ENCODE measurements at places on chromosomes 16 and 17.

DNA sequence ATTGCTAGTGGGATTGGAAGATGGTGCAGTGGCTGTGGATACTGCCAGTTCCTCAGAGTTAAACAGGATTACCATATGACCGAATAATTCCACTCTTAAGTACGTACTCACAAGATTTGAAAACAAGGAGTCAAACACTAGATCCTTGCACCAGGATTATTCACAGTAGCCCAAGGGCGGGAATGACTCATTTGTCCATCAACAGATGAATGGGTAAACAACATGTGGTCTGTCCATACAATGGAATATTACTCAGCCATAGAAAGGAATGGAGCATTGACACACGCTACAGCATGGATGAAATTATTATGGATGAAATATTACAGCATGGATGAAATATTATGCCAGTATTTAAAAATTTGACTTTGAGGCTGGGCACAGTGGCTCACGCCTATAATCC lies 9.1 kb upstream of the MAPK8IP3 start:
- no peak for DNase-seq

DNA sequence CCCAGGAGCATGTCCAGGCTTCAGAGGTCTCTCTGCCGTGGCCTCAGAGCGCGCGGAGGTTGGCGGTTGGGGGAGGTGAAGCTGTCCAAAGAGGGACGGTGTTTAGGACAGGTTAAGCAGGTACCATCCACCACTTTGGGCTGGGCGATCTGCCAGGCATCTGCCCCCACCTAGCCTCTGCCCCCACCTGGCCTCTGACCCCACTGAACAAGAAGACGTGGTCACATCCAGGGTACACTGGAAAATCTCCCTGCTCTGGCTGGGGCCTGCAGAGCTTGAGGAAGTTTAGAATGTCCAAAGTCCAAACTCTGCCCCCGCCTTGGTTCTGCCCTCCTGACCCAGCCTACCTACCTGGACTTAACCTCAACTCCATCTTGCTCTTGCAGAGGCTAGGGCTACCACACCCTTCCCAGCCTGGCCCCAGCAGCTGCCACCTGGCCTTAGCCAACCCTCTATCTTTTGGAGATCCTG lies 1.6 kb downstream of the ITGA3 start:
- no peak for DNase-seq

GRCh38 chr17:1532836-1533602 lies 16.6 kb upstream of the INPP5K start:
- peak; percentile 51 for DNase-seq

- DNase-seq, result peak; percentile 13
These were observed 685 bp upstream of the PSMD3 start for GRCh38 chr17:39979893-39980350.

DNA sequence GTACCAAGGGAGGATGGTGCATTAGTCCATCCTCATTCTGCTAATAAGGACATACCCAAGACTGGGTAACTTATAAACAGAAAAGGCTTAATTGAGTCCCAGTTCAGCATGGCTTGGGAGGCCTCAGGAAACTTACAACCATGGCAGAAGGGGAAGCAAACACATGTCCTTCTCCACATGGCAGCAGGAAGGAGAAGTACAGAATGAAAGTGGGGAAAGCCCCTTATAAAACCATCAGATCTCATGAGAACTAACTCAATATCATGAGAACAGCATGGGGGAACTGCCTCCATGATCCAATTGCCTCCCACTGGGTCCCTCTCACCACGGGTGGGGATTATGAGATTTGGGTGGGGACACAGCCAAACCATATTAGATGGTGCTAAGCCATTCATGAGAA lies 84.5 kb downstream of the SEC14L1 start:
- no peak for DNase-seq

GRCh38 chr16:30697264-30698138 lies 1.5 kb upstream of the SRCAP start:
- DNase-seq, result no peak

DNA sequence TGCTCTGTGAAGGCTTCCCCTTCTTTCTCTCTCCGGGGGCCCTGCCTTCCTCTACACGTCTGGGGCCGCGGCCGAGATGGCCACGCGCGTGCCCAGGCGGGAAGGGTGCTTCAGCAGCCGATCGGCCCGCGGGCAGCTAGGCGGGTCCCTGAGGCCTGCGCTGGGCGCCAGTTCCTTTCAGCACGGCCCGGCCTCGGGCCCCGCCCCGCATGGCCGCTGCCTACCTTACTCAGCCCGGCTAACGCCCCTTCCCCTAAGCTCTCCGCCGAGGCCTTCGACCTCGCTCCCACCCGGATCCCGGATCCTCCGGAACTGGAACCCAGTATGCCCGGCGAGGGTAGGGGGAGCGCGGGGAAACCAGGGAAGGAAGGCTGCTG lies 335 bp downstream of the TMEM11 start:
- peak; percentile 44 for DNase-seq

- DNase-seq, result no peak
These were observed 6.7 kb downstream of the KCNJ12 start for GRCh38 chr17:21382560-21383495.

GRCh38 chr17:75809631-75810111 lies 25.1 kb downstream of the UNK start:
- no peak for DNase-seq

GRCh38 chr16:73275024-73275423 lies 227.1 kb upstream of the ZFHX3 start:
- no peak for DNase-seq

GRCh38 chr16:31572821-31573220 lies 45.1 kb downstream of the AHSP start:
- DNase-seq, result no peak

DNA sequence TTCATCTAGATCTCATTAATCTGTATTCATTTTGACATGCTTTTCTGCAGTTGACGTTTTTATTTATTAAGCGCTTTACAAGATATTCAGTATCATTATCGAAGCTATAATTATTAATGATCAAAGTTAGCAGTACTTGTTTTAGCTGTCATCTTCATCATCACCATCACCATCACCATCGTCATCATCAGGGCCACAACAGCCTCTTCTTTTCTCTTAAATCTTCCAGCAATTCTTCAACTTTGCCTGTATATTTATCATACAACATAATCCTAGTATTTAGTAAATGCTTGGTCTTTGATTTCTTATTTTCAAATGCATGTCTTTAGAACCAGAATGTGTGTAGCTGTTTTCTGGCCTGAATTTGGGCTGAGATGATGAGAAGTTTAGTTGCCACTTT lies 528.0 kb downstream of the MAF start:
- no peak for DNase-seq

GRCh38 chr17:8470447-8471047 lies 34.9 kb downstream of the NDEL1 start:
- no peak for DNase-seq
